Omental fat pad (tissue), 4 donors: ENCODE measurements at places on chromosomes 2 and 18. TPM values are rescaled to one million over a fixed set of nuclear protein-coding genes. Genes with fewer than 3 reads are reported as not detected.

- DNase-seq, result no peak
These were observed 229.8 kb downstream of the LDLRAD4 start for GRCh38 chr18:13448335-13448795.

DNA sequence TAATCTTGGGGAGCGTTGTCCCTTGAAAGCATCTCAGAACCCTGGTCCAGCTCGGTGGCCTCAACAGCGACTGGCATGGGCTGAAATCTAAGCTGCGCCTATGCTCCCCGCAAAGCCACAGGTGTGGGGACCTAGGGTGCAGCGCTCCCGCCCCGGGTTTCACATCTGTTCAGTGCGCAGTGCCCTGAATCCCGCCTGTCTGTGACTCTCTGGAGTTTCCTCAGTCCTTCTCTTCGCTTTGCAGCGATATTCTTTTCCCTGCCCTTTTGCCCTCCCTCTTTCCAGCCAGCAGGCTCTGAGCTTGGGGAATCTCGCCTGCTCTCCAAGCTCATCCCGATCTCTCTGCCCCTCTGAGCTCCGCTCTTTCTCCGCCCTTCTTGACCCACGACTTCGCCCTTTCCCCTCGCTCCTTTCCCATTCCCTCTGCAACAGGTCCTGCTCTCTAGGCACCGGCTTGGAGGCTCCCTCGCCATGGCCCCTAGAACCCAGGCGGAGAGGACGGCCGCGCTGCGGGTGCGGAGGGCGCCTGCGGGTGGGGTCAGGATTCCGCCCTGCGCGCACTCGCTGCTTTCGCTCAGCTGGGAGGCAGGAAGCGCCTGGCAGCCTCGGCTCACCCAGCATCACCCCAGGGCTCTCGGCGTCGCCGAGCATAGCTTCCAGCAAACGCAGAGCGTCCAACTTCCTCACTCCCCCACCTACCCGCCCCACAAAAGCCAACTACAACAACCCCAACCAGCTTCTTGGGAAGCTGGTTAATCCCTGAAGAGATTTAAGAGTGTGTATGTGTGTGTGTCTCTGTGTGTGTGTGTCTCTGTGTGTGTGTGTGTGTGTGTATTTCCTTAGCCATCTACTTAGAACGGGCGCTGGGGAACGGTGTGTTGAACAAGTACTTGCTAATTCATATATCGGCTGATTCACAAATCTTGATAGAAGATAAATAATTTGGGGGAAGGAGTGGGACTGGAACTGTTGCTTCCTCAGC, 1.1 kb downstream of the GRP start:
- DNase-seq, result no peak

DNA sequence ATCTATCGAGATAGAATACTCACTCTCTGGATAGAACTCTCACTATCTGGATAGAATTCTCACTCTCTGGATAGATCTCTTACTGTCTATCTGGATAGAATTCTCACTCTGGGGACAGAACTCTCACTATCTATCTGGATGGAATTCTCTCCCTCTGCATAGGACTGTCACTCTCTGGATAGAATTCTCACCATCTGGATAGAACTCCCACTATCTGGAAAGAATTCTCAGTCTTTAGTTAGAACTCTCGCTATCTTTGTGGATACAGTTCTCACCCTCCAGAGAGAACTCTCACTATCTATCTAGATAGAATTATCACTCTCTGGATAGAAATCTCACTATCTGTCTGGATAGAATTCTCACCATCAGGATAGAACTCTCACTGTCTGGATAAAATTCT, 16.5 kb downstream of the ABCG8 start:
- no peak for DNase-seq

DNA sequence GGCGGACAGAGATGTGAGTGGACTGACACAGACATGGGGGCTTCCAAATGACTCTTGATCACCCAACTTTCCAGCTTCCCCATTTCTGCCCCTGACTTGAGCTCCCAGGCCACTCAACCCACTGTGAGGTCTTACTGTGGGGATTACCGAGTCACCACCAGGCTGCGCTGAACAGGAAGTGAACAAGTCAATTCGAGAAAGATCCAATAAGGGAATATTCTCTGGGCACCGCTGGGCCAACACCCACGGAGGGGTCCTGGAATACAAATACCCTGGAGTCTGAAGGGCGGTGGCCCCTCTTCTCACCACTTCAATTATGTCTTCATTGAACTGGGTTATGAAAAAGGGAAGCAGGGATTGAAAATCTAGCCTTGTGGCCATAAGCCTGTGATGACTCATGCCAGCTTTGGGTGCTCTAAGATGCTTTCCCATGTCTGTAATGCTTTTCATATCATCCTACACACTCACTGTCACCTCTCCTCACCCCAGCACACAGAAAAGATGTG, 37.7 kb downstream of the BCL11A start:
- DNase-seq, result no peak

DNA sequence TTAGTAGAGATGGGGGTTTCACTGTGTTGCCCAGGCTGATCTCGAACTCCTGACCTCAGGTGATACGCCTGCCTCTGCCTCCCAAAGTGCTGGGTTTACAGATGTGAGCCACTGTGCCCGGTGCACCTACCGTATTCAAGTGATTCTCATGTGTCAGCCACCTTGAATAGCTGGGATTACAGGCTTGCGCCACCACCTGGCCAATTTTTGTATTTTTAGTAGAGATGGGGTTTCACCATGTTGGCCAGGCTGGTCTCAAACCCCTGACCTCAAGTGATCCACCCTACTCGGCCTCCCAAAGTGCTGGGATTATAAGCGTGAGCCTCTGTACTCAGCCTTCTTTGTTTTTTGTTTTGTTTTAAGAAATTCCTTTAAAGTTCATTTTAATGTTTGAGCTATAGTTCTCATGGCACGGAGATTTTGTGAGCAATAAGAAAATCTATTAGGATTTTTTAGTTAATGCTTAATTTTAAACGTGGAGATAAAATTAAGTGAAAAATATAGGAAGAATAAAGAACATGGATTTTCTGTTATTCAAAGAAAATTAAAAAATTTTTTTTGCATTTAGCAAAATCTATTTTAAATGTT, 242.6 kb downstream of the PHLPP1 start:
- DNase-seq, result no peak

GRCh38 chr18:475202-476031, 25.1 kb downstream of the COLEC12 start:
- DNase-seq, result no peak

DSEL gene
- 13.1 TPM for total RNA-seq

ADCYAP1 gene
- total RNA-seq, result 0.84 TPM

DSG2 gene
- total RNA-seq, result 75.2 TPM

CKAP2L gene
- total RNA-seq, result 0.16 TPM

SLC5A7 gene
- total RNA-seq, result not detected
